ENCODE measurements at places on chromosomes 7 and 10. TPM values are rescaled to one million over a fixed set of nuclear protein-coding genes. Genes with fewer than 3 reads are reported as not detected.

GRCh38 chr10:79268161-79268601 is 79.1 kb upstream of the PPIF start:
- no peak for DNase-seq

DNA sequence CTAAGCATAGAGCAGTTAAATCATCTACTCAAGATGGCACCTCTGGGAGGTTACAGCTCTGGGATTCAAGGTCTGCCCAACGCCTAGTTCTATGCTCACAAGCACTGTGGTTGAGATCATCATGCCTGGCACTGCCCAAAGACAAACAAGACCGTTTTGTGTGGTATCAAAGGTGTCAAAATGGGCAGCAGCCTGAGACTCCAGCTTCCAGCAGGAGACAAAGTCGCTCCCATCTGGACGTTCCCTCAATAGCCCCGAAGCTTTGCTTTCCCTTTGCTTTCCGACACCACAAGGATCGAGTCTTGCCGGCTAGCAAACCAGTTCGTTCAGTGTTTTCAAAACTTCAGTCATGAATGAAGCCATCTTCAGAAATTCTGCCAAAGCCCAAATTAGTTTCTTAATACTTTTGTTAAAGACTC is 5.1 kb downstream of the HABP2 start:
- peak; percentile 55 for DNase-seq

GRCh38 chr7:101399759-101400158 is 37.1 kb downstream of the COL26A1 start:
- no peak for DNase-seq

DNA sequence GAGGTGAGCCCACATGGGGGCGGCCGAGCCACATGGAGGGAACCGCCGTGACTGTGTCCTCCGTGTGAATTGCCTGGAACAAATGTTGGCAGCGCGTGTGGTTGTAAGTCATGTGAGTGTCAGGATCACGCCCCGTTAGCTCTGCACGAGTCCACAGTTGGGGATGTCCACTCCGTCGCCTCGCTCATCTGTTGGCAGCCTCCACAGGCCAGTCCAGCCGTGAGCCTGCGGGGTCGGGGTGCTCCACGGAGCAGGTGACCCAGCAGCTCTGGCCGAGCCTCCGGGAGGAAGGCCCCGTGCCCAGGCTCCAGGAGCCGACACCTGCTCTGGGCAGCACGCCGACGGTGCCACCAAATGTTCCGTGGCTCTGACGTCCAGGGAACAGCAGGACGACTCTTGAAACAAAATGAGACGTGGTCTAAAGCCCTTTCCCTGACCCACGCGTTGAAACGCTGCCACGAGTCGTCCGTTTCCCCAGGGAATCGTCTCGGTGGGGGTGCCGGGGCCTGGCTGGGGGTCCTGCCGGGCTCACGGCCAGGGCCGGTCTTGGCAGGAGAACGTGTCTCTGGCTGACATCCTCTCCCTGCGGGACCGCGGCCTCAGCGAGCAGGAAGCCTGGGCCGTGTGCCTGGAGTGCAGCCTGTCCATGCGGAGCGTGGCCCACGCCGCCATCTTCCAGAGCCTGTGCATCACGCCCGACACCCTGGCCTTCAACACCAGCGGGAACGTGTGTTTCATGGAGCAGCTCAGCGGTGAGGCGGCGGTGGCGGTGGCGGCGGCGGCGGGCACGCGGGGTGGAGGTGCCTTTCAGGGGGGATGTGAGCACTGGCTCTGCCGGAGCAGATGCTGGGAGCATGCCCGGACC is 7.0 kb downstream of the KNDC1 start:
- DNase-seq: peak; percentile 50

Gene ACTR1A
- 144 TPM for total RNA-seq
